ENCODE measurements at places on chromosomes 7 and 10. TPM values are rescaled to one million over a fixed set of nuclear protein-coding genes. Genes with fewer than 3 reads are reported as not detected.

Gene SPDYE2B
- 0.76 TPM for polyA plus RNA-seq

Gene IFIT1
- 22.9 TPM for polyA plus RNA-seq

Gene HDAC9
- polyA plus RNA-seq: 12.7 TPM

- DNase-seq: no peak
These were observed 4.5 kb downstream of the CPED1 start for GRCh38 chr7:120992965-120993494.

GRCh38 chr7:32223071-32223650, 153.0 kb upstream of the PDE1C start:
- DNase-seq: no peak

DNA sequence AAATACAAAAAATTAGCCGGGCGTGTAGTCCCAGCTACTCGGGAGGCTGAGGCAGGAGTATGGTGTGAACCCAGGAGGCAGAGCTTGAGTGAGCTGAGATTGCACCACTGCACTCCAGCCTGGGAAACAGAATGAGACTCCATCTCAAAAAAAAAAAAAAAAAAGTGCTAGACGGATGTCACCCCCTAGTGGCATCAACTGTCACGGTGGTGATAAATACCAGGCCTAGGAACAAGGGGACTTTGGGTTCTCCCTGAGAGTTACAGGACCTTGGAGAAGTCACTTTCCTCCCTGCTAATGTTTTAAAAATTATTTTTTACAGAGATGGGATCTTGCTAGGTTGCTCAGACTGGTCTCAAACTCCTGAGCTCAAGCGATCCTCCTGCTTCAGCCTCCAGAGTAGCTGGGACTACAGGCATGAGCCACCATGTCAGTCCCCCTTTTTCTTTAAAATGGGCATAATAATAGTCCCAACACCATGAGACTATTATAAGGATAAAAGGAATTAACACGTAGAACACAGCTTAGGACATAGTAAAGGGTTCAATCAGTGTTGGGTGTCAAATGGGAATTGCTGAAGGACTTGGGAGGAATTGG, 2.6 kb upstream of the TMEM130 start:
- no peak for DNase-seq

Data from right renal cortex interstitium (tissue), 3 donors.